Caco-2 (cell line): ENCODE measurements at places on chromosomes 1 and 21.

GRCh38 chr1:174110053-174110452 lies 49.3 kb upstream of the RABGAP1L start:
- no peak for DNase-seq

- DNase-seq, result no peak
Observed at GRCh38 chr1:94734963-94735901, 84.9 kb upstream of the SLC44A3 start.

DNA sequence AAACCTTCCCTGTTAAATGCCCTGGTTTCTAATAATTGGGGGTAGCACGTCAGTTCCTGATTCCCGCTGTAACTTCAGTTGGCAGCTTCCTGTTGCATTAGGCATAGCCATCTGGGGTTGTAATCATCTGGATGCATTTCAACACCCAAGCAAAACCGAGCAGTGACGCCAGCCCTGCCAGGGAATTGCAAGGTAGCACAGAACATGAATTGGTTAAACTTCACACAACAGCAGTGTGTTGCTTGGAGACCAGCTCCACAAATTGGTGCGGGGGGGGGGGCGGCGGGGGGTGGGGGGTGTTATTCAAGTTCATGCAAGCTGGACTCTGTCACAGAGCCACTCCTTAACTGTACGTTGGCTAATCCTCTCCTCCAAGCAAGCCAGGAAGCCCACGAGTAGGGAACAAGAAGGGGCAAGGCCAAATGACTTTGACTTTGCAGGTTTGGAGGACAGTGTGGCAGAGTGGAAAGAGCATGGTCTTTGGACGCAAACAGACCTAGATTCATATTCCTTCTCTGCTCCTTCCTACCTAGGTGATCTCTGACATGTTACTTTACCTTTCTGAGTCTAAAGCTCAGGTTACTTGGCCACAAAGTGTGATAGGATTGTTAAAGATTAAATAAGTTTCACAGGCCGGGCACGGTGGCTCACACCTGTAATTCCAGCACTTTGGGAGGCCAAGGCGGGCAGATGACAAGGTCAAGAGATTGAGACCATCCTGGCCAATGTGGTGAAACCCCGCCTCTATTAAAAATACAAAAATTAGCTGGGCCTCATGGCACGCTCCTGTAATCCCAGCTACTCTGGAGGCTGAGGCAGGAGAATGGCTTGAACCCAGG lies 4.7 kb downstream of the LAX1 start:
- DNase-seq, result peak; percentile 43

DNA sequence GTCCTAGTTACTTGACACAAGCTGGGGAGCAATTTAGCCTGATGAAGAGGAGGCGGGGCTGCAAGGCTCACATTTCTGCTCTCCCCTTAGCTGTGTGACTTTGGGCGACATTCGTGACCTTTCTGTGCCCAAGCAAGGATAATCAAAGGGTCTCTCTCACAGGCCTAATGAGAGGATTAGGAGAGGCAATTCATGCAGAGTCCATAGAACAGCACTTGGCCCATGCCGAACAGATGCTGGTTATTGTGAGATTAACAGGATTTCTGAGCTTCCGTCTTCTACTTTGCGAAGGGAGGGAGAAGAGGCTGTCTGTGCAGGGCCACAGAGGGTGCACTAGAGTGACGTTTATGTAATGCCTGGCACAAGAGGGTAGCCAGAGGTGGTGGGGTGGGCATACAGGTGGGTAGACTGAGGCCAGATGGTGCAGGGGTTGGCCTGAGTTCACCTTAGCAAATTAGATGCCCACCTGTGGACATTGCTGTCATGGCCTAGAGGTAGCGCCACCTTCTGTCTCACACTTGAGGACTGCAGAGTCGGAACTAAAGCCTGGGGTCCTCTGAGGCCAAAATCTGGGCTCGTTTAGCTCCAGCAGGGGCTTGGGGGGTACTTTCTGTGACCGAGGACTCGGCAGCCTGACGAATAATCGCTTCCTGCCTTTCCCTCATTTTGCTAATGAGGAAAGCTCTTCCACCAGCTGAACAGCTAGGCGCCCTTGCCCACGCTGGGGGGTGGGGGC lies 18.6 kb downstream of the ACTL8 start:
- no peak for DNase-seq

- DNase-seq, result no peak
Observed at GRCh38 chr1:192270398-192270797, 46.4 kb upstream of the RGS21 start.

DNA sequence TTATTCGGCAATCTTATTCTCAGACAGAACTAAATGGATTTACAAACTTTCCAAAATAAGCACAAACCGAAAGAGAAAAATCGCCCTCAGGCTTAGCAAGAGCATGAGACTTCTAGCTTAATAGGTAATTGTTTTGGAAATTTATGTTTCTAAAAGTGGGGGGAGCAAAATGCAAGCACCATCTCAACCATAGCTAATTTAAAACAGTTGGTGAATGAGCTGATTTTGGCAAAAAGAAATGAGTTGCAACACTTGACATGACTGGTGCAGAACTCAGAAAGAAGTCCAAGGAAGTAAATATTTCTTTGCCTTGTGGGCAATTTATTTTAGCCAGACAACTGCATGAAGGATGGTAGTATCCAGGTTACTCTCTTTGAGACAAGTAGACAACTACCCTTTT lies 71.5 kb upstream of the PTGFR start:
- no peak for DNase-seq

- no peak for DNase-seq
Observed at GRCh38 chr1:33042831-33043230, 6.1 kb upstream of the AK2 start.

DNA sequence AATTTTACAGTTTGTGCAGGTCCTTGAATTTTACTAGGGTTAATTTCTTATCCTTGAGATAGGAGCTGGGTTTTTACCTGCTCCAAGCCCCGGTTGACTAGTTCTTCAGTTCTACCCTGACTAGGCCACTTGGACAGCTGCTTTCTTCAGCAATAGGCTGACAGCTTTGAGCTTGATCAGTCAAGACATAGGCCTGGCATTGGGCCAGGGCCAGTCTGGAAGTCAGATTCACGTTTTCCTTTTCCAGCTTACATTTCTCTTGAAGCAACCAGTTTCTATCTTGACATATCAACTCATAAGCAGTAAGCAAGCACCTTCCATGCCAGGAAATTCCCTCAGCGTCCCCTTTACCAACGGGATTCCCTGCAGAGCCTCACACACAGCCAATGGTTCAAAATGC lies 63.7 kb upstream of the AJAP1 start:
- no peak for DNase-seq

DNA sequence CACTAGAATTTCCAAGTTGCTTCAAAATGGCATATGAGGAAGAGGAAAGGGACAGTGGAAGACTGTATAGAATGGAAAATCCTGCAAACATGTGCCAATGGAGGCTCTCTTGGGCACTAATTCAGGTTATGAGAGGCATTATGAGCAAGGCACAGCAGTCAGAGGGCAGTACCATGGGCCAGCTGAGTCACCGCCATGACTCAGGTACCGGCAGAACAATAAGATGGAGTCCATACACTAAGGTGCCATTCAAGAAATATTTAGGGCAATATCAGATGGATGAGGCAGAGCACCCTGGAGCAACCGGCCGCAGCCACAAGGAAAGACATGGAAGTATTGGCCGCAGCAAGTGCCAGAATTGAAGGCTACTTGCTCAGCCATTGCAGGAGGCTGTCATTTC lies 25.6 kb upstream of the VAV3 start:
- no peak for DNase-seq

- no peak for DNase-seq
Observed at GRCh38 chr1:1899266-1899966, 8.5 kb upstream of the GNB1 start.

DNA sequence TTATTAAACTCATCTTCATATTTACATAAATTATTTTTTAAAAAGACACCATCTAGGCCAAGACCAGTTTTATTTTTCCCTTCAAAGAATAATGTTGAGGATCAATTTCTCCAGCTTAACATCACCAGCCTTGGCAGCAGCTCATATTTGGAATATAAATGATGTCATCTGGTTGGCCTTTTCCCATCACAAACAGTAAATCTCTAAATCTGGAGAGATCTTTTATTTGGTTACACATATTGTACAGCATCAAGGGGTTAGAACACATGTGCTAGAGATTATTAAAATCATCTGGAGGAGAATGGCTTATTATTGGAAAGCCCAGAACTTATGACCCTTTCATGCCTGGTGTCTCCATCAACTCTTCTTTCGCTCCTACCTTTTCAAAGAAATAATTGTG lies 508.8 kb downstream of the PLPP3 start:
- no peak for DNase-seq
